Stimulated activated CD8-positive, alpha-beta memory T cell treated with anti-CD3 and anti-CD28 coated beads, Interleukin-15, amount 100 ng/mL, for 4 hours (primary cell): ENCODE measurements at places on chromosomes 7 and 10.

DNA sequence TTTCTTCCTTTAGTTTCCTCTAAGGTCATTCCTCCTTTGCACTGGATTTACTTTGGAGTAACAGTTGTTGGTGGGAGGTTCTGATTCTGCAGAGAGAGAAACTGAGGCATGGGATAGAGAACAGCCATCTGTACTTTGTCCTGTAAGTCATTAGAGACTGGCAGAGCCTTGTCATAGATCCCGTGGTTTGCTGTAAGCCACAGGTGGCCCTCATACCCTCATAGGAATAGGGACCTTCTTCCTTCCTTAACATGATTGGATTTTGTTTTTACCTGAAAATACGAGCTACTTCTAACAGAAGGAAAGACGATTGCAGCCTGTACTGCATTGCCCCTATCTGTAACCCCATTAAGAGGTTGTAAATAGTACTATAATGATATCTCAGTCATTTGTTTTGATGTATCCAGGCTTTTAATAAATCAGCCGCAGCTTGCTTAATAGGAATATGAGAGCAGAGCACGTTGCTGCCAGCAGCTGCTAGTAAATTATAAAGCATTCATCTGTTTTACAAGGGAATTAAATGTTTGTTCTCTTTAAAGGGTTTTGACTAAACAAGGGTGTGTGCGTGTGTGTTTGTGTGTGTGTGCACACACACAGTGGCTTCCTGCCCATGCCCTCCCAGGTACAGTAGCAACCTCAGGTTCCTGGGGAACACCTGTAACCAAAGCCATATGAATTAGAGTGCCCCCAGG is 249.8 kb downstream of the AUTS2 start:
- DNase-seq = no peak

DNA sequence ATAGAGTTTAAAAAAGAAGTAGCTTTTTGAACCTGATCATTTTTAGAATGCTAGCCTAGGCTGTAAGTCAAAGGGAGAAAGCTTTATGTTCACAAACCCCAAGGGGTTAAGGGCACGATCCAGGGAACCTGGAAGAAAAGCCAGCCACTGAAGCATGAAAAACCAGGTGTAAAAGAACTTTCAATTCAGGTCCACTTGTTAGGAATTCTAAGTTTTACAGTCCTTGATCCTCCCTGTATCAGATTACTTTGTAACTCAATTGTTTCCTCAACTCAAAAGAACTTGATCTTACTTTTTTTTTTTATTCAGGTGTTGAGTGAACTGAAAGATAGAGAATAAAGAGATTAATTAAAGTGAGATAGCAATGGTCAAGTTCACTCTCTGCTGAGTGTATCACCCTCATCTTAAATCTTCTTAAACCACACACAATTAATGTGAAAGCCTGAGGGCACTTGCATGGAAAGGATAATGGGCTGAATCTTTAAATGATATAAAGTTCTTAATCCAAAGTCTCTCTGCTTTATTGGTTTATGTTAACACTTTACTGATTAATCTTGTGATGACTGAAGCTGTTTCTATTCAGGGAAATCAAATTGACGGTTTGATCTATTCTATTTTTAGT is 672.2 kb upstream of the LRRN3 start:
- no peak for DNase-seq

DNA sequence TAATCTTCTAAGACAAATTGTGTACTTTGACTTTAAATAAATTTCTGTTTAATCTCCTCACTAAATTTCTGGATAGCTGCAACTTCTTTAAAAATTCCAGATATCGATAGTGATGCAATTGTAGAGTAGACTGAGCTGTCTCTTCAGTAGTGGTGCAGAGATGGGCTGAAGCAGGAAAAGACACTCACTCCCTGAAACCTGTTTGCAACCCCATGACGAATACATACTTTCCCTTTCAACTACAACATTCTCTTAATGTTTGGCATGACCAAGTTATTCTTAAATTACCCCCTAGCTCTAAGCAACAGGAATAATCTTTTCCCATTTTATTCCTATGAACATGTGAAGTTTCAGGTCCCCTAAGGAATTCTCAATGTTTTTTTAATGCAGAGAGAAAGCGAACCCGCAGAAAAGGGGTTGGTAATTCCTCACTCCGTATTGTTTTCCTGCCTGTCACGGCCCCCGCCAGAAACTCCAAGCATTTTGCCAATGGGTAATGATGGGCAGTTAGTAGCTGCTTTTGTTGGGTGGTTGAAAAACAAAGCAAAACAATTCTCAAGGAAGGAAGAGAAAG is 1.3 kb downstream of the THSD7A start:
- DNase-seq = no peak

GRCh38 chr7:27185854-27186667 is 1.0 kb upstream of the HOXA11 start:
- no peak for DNase-seq

DNA sequence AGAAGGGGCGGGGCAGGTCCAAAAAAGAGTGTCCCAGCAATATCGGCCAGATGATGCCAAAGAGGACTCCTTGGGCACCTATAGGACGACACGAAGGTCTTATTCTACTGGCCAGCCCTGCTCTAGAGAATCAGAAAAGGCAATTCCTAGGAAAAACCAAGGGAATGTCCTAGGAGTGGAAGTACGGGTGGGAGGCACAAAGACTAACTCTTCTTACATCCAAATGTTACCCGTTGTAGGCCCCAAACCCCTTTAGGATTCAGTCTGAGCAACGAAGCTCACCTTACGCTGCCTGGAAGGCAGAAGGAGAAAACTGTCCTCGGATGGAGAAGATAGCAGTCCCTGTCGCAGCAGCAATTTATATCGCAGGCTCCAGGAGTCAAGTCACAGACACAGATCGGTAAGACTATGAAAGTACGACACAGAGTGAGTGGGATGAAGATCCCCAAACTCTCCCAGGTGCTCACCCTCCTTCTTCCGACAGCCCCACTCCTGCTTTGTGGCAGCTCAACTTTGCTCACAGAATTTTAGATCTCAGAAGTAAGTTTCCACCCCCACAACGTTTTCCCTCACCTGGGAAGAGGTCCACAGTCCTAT is 558 bp downstream of the TCTN3 start:
- DNase-seq = no peak

GRCh38 chr10:29611781-29612381 is 22.9 kb downstream of the SVIL start:
- no peak for DNase-seq

DNA sequence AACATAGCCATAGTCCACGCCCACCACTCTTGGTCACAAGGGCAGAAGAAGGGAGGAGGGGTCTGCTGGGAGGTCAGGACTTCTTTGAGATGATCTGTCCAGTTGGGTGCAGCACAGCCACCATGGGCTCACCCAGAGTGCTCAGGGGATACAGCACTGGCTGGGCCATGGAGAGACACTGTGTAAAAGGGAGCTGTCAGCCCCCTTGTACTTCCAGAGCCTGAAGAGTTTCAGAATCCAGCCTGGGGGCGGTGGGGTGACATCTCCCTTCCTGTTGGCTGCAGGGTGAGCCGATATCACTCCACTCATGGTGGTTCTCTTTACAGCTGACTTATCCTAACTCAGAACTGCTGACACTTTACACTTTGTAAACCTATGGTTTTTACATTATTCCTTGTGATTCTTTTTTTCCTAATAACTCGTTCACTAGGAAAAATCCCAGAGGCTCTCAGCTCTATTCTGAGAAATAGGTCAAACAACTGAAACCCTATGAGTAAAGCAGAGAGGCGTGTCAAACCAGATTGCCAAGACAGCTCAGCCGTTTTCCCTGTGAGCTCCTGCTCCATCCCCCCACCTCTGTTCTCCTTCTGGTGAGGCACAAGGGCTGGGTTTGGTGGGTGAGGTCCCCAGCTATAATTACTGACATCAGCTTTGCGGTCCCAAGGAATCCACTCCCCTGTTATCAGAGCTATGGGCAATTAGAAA is 3.2 kb upstream of the MRPS24 start:
- DNase-seq = no peak

- DNase-seq = no peak
Measured at GRCh38 chr7:158834878-158835784, 5.8 kb upstream of the ESYT2 start.

GRCh38 chr7:44945479-44945878 is 33.3 kb downstream of the MYO1G start:
- DNase-seq = no peak

- no peak for DNase-seq
Measured at GRCh38 chr7:148686312-148686937, 12.3 kb upstream of the CUL1 start.

DNA sequence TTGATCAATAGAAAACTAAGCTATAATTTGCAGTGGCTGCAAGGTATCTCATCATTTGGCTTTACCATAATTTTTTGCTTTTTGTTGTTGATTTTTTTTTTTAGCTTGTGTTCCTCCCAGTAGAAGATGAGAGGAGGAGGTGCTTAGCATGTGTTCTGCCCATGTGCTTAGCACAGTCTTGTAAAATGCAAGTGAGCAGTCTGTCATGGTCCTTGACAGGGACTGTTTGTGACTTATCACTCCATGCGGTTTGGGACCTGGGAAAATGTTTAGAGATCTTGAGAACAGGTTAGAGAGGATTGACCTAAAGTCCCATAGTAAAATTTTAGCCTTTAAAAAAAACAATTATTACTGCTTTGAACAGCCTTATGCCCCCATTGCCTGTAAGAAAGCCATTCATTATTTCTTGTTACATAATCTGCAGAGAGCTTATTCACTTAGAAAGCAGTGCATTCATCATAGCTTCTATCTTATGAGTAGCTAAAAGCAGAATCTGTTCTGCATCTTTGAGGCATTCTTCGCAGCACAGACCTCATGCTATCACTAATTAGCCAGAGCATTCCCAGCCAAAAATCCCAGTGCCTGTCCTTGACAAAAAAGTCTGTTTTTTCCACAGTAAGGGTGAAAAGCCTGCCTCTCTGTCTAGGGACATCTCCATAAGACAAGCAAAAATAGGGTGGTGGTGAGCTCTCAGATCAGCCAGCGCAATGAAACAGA is 748.7 kb upstream of the GALNT17 start:
- no peak for DNase-seq

- DNase-seq = no peak
Measured at GRCh38 chr7:41385996-41386395, 316.9 kb downstream of the INHBA start.

DNA sequence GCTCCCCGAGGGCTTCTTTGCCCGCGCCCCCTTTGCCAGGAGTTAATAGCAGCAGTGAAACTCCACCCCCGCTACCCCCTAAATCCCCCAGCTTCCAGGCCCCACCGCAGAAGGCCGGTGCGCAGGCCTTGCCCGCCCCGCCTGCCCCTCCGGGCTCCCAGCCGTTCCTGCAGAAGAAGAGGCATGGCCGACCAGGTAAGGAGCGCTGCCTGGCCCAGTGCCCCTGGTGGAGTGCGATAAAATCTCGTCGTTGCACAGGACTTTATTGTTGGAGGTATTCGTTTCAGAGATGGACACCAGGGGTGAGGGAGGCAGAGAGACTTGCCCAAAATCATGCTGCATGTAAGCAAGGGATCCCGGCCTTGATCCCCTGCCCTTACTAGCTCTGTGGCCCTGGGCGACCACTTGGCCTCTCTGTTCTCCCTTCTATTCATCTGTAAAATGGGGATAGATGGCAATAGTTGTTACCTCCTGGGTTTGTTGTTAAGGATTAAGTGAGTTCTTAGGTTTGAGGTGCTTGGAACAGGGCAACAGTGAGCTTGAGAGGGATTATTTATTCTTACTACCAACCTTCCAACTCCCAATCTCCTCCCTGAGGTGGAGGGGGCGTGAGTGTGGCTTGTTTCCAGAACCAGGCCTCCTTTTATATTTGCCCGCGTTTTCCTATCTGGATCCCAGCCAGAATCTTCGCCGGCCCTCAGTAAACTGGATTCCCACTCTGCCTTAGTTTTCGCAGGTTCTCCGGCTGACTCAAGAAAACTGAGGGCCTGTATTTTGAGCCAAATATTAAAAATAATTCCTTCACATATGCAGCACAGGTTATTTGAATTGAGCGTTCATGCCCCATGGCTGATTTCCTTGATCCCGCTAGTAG is 78.3 kb downstream of the WIPF3 start:
- no peak for DNase-seq

GRCh38 chr10:71600849-71601248 is 118.7 kb downstream of the C10orf105 start:
- no peak for DNase-seq

GRCh38 chr7:84256571-84256971 is 62.0 kb upstream of the SEMA3A start:
- DNase-seq = no peak

- DNase-seq = no peak
Measured at GRCh38 chr7:46764100-46764936, 817.6 kb downstream of the TNS3 start.

DNA sequence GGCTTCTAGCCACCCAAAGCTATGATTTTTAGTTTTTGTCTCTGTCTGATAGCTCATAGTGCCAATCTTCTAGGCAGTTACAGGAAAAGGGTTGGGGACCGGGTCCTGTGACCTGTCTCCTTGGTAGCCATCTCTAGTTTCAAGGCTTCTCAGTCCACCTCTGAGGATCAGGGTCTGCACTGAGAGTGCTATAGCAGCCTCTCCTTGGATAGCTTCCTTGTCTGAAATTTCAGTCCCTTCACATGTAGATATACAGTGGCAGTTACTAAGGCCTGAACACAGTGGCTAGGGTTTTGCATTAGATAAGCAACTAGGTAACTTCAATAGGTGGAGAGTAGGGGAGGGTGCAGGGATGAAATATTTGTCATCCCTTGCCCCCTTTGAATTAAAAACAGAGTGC is 321.3 kb downstream of the SEMA3D start:
- no peak for DNase-seq

DNA sequence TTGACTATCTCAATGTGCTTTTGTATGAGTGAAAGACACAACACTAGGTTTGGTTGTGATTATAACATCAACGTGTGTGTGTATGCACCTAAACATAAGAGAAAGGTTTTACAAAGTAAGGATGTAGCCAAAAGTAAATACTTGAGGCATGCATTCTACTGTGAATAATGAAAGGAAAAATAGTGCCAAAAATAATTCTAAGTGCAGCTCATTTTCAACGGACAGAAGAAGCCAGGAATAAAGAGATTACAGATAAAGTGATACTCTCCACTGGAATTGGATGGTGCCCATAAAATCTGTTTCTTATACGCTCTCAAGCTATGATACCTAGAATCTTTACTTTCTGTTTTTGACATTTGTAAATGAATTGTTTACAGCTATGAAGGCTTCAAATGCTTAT is 135.0 kb upstream of the TMEM72 start:
- DNase-seq = no peak

GRCh38 chr7:132158166-132158565 is 418.1 kb downstream of the PLXNA4 start:
- DNase-seq = no peak

GRCh38 chr10:114057855-114058254 is 14.2 kb downstream of the ADRB1 start:
- DNase-seq = no peak

GRCh38 chr10:63491588-63492316 is 26.0 kb upstream of the JMJD1C start:
- no peak for DNase-seq
